DMS153 (cell line): ENCODE measurements at places on chromosomes 3 and 15.

- DNase-seq: no peak
Observed at GRCh38 chr3:53196575-53197407, 35.8 kb downstream of the PRKCD start.

DNA sequence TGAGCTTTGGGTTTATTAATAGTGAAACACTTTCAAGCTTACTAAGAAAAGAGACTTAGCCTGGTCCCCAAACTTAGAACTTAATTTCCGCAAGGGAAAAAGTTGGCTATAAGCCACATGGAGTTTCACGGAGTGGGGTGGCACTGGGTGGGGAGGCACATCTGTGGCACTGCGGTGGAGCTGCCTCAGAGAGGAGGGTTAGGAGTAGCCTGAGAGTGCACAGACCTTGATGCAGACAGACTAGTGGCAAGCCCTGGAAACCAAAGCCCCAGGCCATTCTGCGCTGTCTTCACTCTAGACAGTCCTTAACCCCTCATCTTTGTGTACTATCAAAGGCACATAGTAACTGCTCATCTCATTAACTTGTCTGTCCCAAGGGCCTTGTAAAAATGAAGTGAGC lies 22.0 kb downstream of the CXCR6 start:
- no peak for DNase-seq

DNA sequence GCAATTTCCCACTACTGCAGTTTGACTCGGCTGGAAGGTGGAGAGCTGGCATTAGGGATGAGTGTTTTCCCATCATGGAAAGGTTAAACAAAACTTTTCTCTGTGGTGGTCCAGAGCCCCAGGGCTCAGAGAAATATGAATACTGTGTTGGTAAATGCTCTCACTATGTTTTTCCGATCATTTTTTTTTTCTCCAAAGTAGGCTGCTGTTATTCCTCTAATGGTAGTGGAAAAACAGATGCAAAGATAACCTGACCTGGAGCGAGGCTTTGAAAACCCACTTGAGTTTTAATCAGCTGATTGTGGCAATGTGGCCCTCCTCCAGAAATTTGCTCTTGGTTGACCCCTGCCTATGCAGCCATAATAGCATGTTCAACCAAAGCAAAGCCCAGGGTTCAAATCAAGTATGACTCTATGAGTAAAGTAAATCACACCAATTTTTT lies 320.8 kb upstream of the CTNNB1 start:
- no peak for DNase-seq

- no peak for DNase-seq
Observed at GRCh38 chr3:110779581-110779980, 292.0 kb upstream of the NECTIN3 start.

DNA sequence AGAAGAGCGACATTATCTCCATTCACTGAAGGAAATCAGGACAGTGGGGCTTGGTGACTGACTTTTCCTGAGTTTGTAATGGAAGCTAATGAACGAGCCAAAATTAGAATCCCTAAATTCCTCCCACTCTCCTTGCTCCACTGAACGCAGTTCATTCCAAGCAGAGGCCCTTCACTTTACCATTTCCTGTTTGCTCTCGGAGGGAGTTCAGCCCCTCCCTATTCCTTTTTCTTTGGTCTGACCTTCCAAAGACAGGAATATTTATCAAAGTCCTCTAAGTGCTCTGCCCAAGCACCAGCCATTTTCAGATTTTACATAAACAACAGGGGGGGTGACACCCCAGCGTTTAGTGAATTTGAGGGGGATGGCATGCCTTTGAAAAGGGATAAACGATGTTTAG lies 24.0 kb upstream of the PTPRG start:
- no peak for DNase-seq

DNA sequence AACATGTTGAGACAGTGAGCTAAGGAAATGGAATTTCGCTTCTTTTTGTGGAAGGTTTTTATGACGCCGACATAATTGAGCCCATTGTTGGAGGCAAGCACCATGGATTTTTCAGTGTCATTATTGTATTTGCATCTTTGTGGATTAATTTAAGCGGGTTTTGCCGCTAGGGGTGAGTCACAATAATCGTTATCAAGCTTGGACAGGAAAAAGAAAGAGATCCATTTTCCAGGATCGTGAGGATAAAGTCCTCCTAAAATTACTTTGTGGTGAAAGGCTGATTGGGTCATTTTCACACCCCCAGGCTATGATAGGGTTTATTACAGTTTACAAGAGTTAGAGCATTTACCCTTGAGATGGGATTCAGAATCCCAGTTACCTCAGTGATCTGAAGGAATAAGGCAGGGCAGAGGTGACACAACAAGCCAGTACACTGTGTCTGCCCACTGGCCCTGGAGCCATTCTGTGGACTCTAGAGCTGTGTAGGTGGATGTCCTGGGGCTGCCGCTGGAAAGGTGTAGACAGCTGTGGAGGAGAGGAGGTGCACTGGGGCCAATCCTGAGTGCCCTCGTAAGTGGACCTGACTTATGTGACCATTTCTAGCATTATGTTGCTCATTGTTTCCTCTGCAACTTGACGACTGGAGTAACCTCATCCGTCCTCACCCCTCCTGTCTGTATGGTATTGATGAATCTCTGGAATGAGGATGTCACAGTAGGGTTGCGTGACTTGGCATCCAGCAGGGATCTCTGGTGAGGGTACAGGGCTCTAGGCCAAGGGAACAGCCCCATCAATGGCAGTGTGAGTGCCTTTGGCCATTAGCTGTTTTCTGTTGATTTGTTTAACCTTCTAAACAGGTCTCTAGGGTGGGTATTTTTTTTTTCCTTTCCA lies 370.1 kb downstream of the LRTM1 start:
- DNase-seq: peak; percentile 72

GRCh38 chr3:136783708-136784191 lies 31.6 kb upstream of the STAG1 start:
- no peak for DNase-seq

GRCh38 chr3:32872487-32873382 lies 54.9 kb downstream of the TRIM71 start:
- peak; percentile 33 for DNase-seq

DNA sequence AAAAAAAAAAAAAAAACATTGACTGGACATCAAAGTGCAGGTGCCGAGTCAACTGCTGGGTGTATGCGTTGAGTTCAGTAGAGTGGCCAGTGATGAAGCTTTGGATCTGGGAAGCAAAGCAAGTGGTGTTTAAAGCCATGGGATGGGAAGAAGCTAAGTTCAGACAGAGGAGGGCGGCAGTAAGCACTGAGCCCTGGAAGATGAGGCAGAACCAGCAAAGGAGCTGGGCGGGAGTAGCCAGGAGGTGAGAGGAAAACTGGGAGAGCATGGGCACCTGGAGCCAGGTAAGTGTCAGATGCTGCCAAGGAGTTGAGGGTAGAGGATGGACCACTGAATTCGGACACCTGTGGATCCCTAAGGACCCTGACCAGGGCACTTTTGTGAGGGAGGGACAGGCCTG lies 11.4 kb upstream of the GNAI2 start:
- no peak for DNase-seq

DNA sequence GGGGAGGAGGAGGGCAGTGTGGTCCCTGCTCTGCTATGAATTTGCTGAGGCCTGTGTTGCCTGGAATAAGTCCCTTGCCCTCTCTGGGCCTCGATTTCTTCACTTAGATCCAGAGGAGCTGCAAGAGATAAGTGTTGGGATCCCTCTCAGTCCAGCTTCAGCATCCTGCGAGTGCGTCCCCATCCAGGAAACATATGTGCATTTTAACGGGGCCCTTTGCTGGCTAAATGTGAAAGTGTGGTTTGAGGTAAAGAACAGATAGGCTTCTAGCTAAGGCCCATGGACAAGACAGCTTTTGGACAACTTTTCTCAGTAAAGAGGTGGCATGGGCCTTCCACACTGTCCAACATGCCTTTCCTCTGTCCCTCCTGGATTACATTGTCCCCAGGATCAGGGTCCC lies 26.5 kb downstream of the RPLP1 start:
- no peak for DNase-seq

DNA sequence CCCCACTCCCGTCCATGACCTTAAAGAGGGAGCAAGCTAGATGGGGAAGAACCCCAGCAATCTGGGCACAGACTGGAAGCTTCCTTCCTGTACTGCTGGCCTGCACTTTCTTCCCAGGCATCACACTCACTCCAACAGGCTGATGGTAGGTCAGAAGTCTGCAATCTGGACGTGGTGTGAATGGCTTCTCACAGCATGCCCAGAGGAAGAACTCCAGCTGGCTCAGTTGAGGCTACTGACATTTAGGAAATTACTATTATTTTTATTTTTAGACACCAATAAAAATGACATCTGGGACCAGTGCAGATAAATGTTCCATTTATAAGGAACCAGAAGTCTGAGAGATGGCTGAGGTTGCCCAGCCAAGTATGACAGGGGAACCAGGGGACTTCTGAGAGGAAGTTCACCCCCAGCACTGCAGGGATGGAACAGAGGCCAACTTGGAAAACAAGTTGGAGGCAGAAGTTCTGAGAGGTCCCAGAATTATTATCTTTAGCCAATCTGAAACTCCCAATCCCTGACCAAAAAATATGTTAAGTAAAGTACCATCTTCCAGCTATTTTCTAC lies 163.8 kb upstream of the CTNNB1 start:
- DNase-seq: no peak

GRCh38 chr3:159775372-159775961 lies 213.2 kb upstream of the IL12A start:
- DNase-seq: peak; percentile 68

GRCh38 chr3:173753593-173753992 lies 356.0 kb downstream of the NLGN1 start:
- no peak for DNase-seq

DNA sequence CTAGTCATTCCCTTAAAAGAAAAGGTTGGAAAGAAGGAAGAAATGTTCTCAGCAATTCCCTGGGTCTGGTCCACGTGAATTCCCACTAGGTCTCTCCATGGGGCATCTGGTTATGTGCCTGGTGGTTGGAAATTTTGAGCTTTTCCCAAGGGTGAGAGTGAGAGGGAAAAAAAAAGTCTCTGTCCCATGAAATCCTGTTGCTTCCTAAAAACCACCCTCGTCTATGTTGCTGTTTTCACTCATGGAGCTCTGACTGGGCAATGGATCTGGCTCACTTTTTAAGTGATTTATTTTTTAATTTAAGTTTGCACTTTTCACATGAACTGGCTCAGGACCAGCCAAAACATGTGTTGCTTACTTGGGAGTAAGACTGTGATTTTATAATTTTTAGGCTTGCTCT lies 190.1 kb downstream of the CHST2 start:
- DNase-seq: no peak

- no peak for DNase-seq
Observed at GRCh38 chr3:106438887-106439286, 570.1 kb upstream of the CBLB start.

- DNase-seq: no peak
Observed at GRCh38 chr15:56734013-56734635, 815 bp upstream of the ZNF280D start.

DNA sequence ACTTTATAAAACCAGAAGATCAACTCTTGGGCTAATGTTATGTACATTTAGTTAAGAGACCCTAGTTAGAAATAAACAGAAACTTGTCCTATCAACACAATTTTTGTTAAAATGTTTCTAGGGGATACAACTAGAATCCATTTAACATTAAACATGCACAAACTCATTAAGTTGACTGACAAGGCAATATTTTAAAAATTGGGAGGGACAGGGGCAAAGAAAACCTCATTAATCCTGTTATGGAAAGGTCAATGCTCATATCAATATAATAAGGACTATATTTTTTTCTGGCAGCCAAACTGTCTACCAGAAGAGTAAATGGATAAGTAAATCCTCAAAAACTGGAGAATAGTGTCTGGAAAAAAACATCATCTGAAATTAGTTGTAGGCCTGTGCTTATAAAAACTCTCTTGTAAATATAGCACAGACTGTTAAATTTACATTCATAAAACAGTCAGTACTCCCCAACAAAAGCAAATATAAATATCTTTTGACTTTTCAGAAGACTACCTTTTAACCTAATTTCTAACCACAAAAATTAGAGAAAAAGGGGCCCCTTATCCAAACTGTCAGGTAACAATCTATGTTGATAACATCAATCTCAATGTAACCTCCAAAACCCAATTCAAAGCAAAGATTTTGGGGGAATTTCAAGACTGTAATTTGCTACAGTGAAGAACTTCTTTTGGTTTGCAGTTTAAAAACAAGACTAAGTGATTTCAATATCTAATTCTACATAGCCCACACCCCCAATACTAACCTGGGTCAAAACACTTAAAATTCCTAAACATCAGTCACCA lies 4.2 kb downstream of the TRA2B start:
- no peak for DNase-seq

- no peak for DNase-seq
Observed at GRCh38 chr3:30646961-30647752, 40.8 kb downstream of the TGFBR2 start.

DNA sequence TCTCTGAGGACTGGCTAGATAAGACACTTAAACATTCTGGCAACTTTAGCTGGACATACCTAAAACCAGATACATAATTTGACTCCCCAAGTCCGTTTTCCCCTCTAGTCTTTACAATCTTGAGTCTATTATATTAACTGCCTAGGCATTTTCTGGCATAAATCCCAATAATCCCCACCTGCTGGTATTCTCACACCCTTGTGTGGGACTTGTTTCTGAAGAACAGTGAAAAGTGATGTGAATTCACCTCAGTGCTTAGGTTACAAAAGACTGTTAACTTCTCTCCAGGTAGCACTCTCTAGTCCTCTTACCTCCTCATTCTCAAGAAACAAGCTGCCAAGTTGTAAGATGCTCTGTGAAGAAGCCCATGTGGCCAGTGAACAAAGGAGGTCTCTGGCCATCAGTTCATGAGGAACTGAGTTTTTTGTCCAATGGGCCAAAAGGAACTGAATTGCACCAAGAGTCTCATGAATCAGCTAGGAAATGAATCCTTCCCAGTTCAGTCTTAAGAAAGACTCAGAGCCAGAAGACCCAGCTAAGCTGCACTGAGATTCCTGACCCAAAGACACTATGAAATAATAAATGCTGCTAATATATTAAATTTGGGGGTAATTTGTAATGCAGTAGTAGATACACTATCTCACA lies 4.1 kb downstream of the OSBPL11 start:
- DNase-seq: no peak

- no peak for DNase-seq
Observed at GRCh38 chr15:70947351-70948335, 55.0 kb downstream of the LRRC49 start.

DNA sequence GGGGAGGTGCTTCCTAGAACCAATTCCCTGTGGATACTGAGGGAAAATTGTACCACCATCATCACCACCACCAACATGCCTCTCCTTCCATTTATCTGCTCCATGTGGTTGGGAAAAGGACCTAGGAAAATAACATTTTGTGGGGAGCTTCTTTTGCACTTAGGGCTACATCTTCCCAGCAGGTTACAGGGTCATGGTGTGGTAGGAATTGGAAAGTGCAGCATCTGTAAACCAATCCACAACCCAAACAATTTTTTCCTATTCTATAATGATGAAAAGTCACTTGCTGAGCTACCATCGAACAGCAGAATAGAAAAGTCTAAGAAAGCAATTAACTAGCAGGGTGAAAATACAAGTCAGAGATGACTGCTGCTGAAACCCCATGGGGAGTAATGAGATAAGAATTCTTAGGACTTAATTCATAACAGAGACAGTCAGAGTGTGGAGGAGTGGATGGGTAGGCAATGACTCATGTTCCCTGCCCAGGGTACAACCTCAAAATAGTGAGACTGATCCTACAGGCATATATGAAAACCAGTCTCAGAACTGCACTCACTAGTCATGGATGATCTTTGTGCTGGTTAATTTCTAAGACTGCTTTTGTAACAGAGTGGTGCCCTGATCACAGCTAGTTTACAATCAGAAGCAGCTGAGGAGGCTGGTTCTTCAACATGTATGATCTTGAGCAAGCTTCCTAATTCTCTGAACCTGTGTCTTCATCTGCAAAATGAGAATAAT lies 38.1 kb upstream of the LEKR1 start:
- DNase-seq: no peak

GRCh38 chr15:76118767-76119166 lies 59.0 kb downstream of the TMEM266 start:
- DNase-seq: no peak
